Stimulated activated CD4-positive, alpha-beta T cell treated with anti-CD3 and anti-CD28 coated beads, TNF-alpha, amount 100 ng/mL, for 24 hours (primary cell): ENCODE measurements at places on chromosomes 1 and 21.

DNA sequence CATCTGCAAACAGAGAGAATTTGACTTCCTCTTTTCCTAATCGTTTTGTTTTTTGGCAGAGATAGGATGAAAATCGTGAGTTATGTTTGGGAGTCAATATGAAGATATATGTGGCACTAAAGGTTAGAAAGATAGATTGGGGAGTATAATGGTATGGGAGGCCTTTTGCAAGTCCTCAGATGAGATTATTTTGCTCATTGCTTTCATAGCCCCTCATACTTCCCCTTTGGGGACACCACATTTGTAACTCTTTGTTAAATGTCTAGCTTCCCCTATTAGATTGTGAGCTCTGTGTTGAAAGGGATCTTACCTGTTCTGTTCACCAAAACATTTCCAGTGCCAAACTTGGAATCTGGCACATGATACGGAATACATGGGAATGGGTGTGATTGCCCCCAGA lies 30.2 kb downstream of the RAVER2 start:
- no peak for DNase-seq

DNA sequence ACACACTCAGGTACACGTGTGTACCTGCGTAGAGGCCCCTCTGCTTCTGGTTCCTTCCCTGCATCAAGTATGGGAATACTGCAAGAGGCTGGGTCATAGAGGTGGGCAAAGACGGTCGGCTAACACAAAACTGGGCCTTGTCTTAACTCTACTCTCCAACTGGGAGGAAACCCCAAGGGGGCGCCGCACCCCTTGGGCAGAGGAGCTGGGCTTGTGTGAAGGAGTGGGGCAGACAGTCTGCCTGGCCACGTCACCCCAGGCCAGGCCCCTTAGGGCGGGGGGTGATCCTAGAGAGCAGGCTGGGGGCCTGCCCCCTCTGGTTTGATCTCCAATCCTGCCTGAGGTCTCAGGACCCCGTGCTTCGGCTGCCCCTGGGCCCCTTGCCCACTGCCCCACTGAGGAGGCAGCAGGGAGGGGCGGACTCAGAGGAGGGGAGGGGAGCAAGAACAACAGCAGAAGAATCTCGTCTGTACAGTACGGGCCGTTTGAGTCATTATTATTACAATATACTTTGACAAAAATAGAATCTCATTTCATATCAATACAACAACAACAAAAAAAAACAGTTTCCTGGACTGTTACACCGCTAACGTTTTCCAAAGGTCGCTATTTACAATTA lies 34.7 kb downstream of the MEF2D start:
- DNase-seq: no peak

DNA sequence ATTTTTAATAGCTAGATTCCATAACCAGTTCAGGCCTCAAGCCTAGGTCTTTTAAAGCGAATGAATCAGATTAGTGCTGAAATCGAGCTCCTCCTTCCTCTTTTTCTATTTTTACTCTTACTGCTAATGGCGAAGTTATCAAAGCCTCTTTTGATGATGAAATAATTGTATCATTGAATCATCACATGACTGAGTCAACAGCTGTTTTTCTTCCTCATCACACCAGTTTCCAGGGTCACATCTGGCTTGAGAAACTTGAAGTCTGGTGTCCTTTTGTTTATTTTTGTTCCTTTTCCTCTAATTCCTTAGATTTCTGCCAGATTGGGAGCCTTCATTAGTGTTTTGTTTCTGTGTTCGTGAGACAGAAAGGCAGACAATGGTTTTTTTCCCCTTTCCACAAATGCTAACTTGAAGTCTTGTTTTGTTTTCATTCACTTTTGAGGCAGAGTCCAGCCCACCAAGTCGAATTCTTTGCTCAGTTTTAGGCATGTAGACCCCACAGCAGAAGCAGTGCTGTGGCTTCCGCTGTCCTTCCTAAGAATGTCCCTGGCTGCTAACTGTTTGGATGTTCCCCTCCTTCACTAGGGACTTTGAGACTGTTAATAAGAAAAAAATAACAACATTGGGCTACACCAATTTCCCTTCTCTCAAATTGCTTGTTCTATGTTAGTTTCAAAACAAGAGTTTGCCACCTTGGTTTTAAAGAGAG lies 51.9 kb upstream of the FMOD start:
- no peak for DNase-seq

DNA sequence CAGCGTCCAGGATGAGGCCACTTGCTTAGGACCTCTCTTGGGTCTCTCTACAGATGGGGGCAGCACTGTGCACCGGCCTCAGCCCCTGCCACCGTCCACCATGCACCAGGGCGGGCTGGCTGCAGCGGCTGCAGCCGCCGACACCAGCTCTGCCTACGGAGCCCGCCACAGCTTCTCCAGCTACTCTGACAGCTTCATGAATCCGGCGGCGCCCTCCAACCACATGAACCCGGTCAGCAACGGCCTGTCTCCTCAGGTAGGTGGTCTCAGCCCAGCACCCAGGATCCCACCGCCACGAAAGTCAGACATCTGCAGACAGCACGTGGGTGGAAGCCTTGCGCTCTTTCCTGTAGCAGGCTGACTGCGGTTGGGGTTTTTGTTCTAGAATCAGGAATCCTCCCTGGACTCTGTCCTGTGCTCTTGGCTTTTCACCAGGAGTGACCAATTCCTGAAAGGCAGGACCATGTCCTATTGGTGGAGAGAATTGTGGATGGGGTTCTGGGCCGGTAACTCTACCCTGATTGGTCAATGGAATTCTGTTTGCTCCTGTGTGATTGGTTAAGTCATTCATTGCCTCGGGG lies 72.5 kb downstream of the PAX7 start:
- DNase-seq: no peak

DNA sequence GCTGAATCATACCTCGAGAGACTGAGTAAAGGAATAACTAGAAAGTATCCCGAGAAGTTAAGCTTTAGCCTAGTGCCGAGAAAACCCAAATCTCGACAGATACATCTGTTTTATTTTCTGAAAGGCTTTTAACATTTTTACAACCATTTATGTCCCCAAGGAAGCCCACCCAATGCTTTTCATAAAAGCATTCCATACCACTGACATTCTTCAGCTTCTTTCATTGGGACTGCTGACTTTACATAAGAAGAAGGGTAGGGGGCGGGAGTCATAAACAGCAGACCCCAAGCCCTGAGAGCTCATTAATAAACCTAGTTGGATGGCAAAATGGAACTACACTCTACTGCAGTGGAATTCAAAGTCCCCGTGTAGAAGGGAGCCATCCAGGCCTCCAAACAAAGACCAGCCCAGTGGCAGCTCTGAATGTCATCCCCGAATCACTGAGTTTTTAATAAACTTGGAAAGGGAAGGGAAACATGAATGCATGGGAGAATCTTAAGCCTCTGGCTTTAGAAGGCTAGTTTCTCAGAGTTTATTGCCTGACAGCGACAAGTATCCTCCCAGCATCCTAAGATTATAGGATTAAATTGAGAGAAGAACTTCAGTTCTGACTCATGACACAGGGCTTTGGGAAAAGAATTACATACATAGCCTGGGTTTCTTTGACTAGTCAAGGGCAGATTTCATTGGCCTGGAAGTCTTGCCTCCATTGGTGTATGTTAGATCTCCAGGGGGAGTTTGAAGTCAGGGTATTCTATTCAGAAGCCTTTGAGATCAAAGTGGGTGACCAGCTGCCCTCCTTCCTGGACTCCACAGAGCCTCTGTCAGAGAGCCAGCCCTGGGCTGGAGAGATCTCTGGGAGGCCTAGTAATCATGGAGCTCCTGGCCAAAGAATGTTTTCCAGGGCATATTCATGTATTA lies 3.7 kb downstream of the ATF3 start:
- no peak for DNase-seq

DNA sequence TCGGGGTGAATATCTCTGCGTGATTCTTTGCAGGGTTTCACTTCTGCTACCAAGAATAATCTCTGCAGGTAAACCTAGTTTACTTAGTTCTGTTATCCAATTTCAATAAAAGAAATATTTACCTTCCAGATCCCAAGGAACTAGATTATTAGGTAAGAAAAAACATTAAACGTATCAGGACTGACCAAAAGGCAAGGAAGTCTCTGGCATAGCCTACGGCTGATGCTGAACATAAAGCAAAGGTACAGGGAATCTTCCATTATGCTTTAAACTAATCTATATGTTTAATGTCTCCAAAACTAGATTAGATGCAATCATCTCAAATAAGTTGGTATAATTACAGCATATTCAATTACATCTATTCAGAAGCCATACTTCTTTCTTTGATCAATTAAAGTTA lies 168.9 kb downstream of the KCNK2 start:
- DNase-seq: no peak

- DNase-seq: no peak
These were observed 631.9 kb upstream of the ADGRL4 start for GRCh38 chr1:79638382-79638781.

DNA sequence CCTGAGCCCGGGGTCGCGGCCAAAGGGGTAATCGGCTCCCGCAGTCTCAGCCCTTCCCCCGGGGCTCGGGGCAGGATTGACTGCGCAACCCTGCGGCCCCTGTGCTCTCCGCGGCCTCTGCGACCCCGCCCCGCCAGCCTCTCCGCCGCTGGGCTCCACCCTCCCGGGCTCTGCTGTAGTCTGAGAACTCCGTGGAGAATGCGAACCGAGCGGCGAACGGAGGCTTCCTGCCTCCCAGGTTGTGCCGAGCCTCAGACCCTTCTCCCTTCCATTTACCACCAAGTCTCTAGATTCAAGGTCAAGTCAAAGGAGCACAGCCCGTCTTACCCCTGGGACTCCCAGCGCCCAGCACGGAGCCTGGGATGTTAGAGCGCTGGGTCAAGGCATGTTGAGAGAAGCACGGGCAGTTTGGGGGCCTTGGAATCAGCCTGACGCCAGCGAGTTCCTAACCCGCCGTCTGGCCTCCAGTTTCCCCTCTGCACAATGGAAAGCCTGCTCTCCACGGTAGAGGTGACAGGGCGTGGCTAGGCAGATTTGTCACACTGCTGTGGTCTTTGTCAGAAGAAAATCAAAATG lies 3.0 kb downstream of the ATP2B4 start:
- peak; percentile 38 for DNase-seq

GRCh38 chr1:54399765-54400164 lies 6.4 kb downstream of the SSBP3 start:
- DNase-seq: no peak
